Umbilical cord (tissue), 2 donors: ENCODE measurements at places on chromosomes 6 and 20. TPM values are rescaled to one million over a fixed set of nuclear protein-coding genes. Genes with fewer than 3 reads are reported as not detected.

DNA sequence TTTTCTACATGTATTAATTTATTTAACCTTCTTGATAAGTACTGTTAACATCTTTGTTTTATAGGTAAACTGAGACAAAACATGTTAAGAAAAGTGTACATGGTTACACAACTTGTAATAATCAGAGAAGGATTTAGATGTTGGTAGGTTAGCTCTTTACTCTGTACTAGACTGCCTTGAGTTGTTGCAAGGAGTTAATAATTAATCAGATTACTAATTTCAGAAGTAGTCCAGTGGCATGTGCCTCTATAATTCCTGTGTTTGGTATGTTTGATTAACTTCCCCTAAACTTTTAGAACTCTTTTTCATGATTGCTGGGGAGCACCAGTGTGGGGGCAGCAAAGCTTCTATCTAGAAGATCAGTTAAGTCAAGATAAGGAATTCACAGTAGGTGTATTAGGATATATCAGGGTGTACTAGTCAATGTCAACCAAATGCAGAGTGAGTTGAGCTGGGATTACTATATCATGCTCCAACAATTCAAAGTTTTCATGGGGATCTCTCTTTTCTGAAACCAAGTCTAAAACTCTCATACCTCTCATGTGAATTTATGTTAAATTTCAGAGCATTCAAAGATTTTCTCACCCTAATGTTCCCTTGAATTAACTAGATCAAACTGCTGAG is 129.7 kb upstream of the AHI1 start:
- no peak for DNase-seq

- no peak for DNase-seq
These were observed 53.2 kb downstream of the MRAP2 start for GRCh38 chr6:84086545-84087429.

DNA sequence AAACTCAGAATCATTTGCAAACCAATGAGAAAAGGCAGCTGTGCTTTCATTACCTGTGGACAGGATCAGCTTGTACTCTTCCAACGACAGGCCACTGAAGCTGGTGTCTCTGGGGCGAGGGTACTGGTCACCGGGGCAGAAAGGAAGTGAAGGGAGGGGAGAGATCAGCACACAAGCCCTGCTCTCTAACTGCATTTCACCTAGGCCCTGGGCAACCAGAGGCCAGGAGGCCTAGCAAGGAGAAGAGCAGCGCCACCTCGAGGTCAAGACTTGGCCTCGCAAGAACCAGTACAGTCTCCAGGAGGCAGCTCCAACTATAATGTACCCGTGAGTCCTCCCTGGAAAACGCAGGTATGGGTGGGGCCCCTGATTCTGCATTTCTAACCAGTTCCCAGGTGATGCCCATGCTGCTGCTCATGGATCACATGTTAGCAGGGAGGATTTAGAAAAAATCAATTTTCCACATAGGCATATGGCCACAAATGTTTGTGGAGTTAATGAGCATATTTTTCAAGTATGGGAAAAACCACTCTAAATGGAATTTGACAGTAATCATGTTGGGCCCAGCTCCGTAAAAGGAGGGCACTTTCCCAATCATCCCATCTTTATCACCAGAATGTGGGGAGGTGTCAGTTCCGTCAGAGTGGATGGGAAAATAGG is 11.0 kb downstream of the UQCC2 start:
- DNase-seq = peak; percentile 55

DNA sequence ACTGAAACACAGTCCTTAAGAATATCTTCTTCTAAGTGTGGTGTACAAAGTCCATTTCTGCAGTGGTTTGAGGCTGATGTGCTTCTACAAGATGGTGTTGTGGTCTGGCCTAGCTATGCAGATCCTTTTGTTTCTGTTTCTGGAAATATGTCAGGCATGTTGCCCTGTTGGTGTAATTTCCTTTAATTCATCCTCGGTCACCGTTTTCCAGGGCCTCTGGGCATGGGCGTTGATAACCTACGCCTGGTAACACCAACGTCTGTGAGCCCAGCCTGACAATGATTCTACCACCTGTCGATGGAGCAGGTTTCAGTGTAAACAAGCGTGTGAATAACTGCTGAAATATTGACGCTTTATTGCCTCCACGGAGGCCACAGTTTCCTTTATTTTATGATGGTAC is 33.3 kb upstream of the AFDN start:
- no peak for DNase-seq

GRCh38 chr6:54601600-54602300 is 244.8 kb upstream of the FAM83B start:
- DNase-seq = no peak

GRCh38 chr20:1214838-1215261 is 11.0 kb upstream of the RAD21L1 start:
- DNase-seq = no peak

- DNase-seq = no peak
These were observed 26.3 kb downstream of the HECA start for GRCh38 chr6:139161169-139161568.

GRCh38 chr6:11096109-11096508 is 2.5 kb downstream of the SMIM13 start:
- DNase-seq = peak; percentile 15

- no peak for DNase-seq
These were observed 80.8 kb downstream of the RPP40 start for GRCh38 chr6:4923081-4923480.

DNA sequence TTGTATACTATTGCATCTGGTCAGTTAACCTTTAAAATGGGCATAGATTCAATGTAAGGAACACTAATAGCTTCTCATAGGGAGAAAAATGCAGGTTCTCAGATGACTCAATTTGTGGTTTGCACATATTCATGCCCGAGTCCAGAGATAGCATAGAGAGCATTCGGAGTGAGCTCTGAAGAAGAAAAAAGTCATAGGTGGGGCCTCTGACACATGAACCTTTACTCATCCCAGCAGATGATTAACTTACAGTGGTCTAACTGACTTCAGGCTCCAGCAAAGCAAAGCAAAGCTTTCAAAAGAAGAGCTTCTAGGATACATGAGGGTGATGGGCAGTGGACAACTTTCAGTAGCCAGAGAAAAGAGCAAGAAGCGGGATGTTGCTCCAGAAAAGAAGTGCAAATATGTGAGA is 55.3 kb upstream of the BTN3A2 start:
- DNase-seq = no peak

GRCh38 chr6:146913842-146914488 is 290.3 kb upstream of the STXBP5 start:
- peak; percentile 98 for DNase-seq

DNA sequence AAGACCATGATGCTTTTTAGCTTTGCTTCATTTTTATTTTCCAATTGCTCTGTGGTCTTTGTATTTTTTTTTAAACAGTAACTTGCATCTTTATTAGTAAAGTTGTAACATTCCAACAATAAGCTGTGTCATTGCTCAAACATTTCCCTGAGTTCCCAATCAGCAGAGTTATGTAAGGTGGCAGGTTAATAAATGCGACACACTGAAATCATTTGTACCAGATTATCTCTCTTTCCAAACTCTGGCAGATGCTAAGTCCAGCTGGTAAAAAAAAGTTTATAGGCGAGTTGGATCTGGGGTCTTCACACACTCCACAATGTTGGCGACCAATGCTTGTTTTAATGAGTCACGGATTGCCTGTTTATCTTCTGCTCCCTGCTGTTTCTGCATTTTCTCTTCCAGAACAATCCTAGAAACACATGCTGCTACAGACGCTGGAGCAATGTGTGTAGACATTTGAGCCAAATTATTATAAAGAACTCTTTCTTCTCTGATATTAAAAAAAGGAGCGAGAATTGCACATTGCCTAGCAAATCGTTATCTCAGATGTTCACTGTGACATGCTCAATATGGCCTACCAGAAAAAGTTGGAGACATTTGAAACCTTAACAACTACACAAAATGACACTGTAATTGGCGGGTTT is 113.6 kb upstream of the IFNGR1 start:
- DNase-seq = no peak

DNA sequence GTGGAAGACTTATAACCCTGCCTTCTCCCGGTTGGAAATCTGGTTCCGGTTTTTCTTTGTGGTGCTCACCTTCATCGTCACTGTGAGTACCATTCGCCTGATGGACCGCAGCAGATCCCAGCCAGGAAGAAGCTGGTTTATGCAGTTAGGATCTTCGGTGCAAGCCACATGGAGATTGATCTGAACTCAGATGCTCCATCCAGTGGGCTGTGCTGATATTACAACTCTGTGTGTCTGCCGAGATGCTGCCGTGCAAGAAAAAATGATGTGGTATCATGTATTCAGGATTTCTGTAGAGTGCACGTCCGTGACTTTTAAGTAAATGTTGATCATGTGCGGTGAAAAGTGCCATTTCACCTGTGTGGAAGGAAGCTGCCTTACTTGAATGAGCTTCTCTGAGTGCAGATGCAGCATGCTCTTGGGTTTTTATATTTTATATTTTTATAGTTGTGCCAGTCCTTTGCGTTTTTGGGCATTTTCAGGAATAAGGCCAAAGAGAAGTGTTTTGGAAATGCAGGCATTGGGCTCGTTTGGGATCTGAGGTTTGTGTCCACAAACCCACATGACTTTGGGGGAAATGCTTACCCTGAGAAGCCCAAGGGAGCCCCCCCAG is 39.2 kb downstream of the DYNLT1 start:
- peak; percentile 70 for DNase-seq

GRCh38 chr20:57598060-57598459 is 22.2 kb downstream of the ZBP1 start:
- DNase-seq = no peak

DNA sequence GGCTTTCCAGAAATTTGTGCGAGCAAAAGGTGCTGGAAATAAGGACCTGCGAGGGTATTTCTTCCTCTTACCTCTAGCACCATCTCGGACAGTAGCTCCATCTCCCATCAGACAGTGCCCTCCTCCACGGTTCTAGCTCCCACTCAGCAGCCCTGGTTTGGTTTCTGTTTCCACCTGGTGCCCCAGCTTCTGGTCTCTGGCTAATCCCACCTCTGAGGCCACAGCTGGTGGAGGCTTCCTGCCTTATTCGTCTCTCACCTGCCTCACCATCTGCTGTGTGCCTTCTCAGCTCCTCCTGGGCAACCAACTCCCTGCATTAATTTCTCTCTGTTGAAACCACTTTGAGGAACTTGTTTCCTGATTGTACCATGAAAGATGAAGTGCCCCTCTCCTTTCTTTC is 162.4 kb upstream of the CDYL start:
- DNase-seq = no peak

- DNase-seq = no peak
These were observed 151.7 kb upstream of the OLIG3 start for GRCh38 chr6:137645850-137646249.

MSH5 gene
- 8.2 TPM for total RNA-seq

MAP7 gene
- 2.6 TPM for total RNA-seq

NSFL1C gene
- total RNA-seq = 40.9 TPM

CST7 gene
- not detected for total RNA-seq

SLC17A3 gene
- 6.7 TPM for total RNA-seq

TBCC gene
- 29.4 TPM for total RNA-seq

MATN4 gene
- total RNA-seq = not detected

FRS3 gene
- not detected for total RNA-seq

OXT gene
- total RNA-seq = not detected

C6orf132 gene
- 6.0 TPM for total RNA-seq
